GM12878 (cell line): ENCODE measurements at places on chromosomes 2 and 18.

DNA sequence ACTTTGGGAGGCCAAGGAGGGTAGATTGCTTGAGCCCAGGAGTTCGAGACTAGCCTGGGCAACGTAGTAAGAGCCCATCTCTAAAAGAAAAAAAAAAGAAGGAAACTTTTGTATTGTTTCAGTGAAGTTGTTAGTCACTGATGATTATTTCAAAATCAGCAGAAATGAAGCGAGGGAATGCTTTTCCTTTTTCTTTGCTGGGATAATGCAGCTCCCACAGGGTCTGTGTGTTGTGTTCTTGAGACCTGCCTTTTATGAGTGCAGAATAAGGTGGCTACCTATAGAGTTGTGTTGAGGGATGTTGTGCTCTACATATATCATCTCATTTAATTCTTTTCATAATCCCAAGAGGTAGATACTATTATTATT lies 11.7 kb downstream of the TM4SF20 start:
- no peak for DNase-seq

DNA sequence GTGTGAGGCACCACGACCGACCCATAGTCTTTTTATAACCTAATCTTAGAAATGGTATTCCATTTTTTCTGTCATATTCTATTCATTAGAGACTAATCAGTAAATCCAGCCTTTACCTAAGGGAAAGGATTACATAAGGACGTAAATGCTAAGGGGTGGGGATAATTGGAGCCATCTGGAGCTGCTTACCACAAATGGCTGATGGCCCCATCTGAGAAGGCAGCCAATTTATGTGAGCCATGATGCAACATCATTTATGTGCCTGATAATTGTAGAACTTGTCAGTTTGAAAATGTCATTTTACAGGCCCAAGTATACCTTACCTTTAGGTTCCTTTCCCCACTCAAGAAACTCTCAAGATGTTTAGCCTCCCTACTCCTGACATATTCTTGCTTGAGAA lies 44.0 kb downstream of the ARHGEF33 start:
- DNase-seq = no peak

GRCh38 chr18:59783138-59783537 lies 85.9 kb upstream of the CCBE1 start:
- DNase-seq = peak; percentile 9

DNA sequence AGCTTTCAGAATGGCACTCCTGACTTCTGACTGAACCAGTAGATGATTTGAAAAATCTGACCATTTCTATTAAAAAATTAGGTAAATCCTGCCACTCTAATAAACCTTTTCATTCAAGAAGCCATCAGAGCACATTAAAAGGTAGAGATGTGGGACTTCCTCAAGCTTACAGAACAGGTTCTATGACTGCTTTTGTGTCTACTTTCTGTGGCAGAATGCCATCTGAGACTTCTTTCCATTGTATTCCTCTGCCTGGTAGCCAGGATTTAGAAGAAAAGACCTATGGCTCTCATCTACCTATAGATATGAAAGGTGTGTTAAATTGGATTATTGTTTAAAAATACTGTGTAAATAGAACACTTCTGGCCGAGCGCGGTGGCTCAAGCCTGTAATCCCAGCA lies 99.9 kb upstream of the NABP1 start:
- no peak for DNase-seq

DNA sequence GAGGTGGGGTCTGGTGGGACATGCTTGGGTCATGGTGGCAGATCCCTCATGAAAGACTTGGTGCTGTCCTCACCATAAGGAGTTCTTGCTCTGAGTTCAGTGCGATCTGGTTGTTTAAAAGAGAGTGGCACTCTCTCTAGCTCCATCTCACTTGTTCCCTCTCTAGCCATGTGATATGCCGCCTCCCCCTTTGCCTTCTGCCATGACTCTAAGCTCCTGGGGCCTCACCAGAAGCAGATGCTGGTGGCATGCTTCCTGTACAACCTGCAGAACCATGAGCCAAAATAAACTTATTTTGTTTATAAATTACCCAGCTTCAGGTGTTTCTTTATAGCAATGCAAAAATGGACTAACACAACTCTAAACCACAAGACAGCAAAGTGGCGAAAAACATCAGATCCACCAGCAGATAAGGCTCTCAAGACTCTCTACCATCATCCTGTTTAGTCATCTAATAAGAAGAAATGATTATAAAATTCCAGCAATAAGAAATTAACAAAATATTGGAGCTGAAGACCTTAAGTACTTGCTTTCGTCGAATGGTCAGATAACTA lies 75.5 kb downstream of the OLA1 start:
- no peak for DNase-seq

DNA sequence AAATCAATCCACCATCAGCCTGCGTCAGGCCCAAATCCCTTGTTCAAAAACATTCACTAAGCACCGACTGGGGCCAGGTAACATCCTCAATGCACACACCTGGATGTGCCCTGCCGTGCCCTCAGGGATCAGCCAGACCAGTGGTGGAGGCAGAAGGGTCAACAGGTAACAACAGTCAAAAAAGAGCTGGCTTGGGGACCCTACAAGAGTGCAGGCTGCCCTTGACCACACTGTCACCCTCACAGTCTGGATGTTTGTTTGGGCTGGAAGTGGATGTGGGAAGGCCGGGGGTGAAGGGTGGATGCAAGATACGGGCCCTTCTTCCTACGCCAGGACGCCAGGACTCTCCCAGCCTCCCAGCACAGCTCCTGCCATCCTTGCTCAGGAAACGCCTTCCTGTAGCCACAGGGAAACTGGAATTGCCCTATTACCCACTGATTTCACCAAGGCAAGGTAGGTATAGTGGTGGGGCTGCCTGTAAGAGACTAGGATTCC lies 2.7 kb downstream of the BIN1 start:
- no peak for DNase-seq
